GM12878 (cell line): ENCODE measurements at places on chromosomes 2 and 18. TPM values are rescaled to one million over a fixed set of nuclear protein-coding genes. Genes with fewer than 3 reads are reported as not detected.
A peak's percentile ranks its signal among the peaks of the same experiment; 100 is the strongest.

GRCh38 chr2:26904839-26905238 is 56.9 kb downstream of the DPYSL5 start:
- DNase-seq = peak; percentile 24

Gene POTEJ
- polyA plus RNA-seq = not detected in 2 replicates

Gene PER2
- 5.1 and 5.5 TPM in 2 replicates for polyA plus RNA-seq

Gene GAL3ST2
- polyA plus RNA-seq = 0.09 and 0.15 TPM in 2 replicates
